ENCODE measurements at places on chromosomes 4 and X.

DNA sequence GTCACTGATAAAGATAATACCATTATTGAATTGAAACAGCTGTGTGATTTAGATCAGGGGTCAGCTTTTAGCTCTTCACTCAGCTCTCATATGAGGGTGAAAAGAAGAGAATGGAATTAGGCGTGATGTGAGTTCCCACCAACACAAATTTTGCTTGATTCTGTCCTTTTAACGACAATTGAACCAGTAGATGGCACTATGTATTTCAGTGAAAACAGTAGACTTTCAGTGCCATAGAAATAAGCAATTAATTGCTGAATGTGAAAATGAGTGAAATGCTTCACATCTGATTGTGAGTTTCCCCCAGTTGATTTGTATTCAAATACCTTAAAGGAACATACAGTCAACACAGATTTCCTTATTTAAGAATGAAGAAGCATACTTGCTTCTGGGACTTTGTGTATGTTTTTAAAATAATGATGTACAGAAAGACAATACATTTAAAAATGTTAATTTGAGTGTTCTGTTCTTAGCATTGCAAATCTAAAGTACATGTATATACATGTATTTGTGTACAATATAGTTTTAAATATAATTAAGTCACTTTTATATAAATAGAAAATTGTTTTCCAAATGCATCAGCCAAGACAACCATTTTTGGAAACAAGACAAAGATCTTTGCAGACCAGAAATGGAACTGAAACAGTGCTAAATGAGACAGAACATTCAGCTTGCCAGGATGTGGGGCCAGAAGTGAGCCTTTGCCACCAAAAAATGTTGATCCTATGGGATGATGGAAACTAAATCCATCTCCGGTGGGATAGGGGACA is 178.8 kb downstream of the SNCA start:
- peak; percentile 17 for DNase-seq

DNA sequence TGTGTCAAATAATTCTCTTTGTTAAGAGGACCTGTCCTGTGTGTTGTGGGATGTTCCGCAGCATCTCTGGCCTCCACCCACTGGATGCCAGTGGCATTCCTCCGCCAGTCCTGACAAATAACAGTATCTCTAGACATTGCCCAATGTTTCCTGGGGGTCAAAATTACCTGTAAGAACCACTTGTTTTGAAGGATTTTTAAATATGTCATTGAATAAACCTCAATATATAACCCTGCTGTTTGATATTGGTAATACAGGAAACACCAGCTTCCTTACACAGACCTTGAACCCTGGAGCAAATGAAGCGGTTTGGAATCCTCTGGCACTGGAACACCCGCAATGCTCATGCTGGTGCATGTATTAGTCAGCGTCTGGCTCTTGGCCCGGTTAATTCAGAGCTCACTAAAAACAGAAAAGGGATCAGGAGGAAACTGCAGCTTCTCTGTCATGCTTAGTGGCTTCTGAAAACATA is 101.3 kb downstream of the TBL1X start:
- DNase-seq, result no peak

GRCh38 chr4:95508421-95508820 is 40.4 kb downstream of the UNC5C start:
- no peak for DNase-seq

DNA sequence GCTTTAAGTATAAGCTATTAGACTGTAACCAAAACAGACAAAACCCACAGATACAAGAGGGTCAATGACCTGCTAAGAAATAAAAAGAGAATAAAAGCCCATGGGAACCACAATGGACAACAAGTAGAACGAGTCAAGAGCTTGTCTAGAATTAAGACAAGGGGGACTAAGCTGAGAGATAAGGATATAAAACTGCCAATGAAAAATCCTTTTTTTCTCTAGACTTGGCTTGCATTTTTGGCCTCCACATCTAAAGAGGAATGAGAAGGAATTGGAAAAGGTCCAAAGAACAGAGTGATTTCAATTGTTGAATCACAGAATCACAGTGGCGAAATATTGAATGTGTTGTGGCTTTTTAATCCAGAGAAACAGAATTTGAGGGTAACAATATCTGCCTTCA is 135.7 kb downstream of the QDPR start:
- DNase-seq, result no peak

DNA sequence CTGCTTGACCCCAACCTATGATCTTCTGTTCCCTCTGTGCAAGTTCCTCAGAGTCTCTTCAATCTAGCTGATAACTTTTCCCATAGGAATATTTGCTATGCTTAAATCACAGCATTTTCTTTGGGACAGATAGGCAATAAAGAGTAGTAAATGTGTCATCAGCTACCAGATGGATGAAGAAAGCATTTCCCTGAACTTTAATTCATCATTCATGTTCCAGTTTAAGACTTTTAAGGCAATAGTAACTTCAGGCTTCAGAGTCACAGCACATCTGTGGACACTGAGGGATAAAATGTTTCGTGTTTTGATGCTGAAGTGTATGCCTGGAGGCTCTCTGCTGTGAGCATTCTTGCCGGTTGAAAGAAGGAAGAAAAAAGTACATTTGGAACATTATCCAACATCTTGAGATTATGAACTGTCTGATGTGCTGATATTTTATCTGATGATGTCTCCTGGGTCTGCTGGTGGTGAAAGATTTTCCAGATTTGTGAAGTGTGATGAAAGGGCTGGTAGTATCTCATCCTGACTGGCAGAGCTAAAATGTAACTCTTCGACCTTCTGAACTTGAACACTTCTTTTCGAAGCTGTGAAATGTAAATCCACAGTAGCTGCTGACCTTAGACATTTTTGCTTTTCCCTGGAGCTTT is 133.7 kb downstream of the DCLK2 start:
- DNase-seq, result no peak

GRCh38 chrX:66672106-66672505 is 33.2 kb upstream of the EDA2R start:
- DNase-seq, result no peak

DNA sequence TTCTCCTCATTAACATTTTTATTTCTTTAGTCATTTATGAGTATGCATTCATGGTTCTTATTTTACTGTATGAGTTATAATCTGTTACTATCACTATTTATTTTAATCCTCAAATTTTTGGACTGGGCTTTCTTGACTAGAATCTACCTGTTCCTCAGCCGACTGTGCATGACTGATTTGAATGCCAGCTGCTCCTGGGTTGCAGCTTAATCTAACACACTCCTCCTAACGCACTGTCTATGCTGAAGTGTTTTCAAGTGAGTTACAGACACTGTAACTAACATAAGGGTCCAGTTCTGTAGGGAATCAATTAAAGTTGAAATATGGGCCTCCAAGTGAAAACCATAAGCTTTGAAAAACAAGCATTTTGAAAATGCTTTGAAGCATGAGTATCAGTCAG is 137.4 kb upstream of the ARSJ start:
- no peak for DNase-seq

DNA sequence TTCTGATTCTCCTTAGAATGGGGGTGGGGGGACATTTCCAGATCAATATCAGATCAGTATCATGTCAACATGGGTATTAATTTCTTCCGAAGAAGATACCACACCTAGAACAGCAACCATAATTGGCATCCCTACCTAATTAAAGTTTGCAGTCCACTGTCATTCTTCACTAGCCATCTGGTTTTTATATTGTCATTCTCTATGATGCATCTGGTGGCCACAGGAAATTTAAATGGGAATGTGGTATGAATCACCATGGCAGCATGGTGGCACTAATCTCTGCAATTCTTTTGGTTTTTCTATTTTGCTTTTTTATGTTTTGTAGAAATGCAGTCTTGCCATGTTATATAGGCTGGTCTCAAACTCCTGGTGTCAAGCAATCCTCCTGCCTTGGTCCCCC is 16.6 kb upstream of the UBE2D3 start:
- DNase-seq, result no peak

DNA sequence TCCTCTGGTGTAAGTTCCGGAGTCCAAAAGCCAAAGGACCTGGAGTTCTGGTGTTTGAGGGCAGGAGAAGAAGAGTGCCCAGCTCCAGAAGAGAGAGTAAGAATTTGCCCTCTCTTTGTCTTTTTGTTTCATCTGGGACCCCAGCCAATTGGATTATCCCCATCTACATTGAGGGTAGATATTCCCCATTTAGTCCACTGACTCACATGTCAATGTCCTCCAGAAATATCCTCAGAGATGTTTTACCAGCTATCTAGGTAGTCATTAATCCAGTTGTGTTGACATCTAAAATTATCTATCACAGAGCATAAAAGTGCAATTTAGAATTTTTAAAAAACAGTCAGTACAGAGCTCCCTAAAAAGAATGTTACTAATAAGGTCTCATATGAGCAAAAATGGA is 132.9 kb upstream of the TMEM47 start:
- DNase-seq, result no peak

DNA sequence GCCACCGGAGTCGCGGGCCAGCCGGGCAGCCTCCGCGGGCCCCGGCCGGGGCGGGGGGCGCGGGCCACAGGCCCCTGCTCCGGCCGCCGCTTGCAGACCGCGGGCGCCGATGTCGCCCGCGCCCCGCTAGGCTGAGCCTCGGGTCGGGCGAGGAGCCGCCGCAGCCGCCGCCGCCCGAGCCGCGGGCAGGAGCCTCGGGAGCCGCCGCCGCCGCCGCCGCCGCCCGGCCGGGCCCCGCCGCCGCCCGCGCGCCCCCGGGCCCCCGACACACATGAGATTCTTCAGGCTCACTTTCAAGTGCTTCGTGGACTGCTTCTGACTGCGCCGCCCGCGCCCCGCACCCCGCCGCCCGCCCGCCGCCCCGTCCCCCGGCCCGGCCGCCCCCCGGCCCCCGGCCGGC is 345 bp downstream of the SLC6A8 start:
- no peak for DNase-seq

DNA sequence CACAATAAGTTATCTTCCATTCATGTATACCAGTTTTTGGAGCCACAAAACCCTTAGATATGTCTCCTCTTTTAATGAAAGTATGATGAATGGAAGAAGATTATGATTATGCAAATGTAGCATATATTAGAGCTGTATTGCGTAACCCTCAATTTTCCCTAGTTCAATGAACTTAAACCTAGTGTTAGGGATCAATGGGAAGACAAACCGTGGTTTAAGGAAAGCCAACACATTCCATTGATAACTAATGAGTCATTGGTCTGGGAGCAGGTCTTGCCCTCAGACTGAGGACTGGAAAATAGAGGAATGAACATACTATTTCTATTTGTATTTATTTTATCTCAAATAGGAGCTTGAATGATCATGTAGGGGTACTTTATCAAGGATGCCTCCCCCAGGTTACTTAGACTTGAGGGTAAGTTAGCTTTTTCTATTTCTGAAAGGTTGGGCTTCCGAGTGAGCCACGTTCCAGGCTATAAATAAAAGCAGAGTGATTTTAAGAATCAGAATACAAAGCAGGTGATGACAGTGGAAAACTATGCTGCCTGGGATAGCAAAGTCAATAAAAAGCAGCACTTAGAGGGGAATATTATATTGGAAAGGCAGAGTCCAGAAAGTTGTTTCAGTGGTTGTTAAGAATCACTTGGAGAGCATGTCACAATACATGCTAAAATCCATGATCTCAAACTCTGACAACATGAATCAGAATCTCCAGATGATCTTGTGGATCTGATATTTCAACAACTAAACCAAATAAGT is 356.0 kb downstream of the ADAM29 start:
- DNase-seq, result no peak

GRCh38 chr4:81663368-81663767 is 191.7 kb upstream of the RASGEF1B start:
- no peak for DNase-seq

GRCh38 chrX:130295519-130296296 is 27.0 kb upstream of the ZNF280C start:
- DNase-seq, result no peak

GRCh38 chrX:64152857-64153256 is 52.7 kb downstream of the AMER1 start:
- no peak for DNase-seq

DNA sequence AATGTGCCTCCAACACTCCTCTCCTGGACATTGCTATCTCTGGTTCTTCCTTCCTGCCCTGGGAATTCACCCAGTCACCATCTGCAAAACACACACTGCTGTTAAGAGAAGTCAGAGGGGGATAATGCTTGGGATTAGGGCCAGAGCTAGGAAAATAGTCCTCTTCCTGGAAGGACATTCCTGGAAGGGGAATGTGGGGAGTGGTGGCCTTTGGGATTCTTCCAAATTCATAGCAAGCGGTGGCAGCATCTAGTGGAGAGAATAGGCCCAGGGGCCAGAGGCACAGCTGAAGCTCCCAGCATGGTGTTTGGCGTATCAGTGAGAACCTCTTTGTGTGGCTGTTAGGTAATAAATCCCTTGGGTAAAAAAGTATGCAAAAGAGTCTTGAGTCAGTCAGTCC is 34.3 kb downstream of the SHROOM4 start:
- no peak for DNase-seq

DNA sequence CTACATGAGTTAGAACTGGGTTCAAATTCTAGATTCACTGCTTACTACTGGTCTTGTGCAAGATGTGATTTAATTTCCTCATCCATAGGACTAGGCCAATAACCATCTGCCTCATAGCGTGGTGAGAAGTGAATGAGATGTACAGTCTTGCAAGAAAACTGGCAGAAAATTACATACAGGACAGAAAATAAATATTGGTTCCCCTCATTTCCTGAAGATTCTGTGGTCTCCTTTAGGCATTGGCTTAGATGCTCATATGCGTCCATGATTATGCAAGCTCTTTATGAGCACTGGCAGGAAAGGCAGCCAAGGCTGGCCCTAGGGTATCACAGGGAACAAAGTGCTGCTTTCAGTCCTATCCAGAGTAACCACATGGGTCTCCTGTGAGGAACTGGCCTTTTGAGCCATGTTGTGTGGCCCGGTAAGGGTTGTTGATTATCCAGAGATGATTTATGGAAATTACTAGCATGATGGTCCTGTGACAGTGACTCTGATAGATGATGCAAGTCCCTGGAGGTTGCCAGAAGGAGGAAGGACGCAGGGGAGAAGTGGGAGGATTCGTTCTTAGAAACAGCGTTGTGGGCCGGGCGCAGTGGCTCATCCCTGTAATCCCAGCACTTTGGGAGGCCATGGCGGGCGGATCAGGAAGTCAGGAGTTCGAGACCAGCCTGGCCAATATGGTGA is 9.9 kb upstream of the MOB1B start:
- no peak for DNase-seq

GRCh38 chrX:47992095-47992380 is 11.8 kb downstream of the ZNF182 start:
- DNase-seq, result no peak

- no peak for DNase-seq
These were observed 14.3 kb upstream of the GABRE start for GRCh38 chrX:151988706-151989299.

DNA sequence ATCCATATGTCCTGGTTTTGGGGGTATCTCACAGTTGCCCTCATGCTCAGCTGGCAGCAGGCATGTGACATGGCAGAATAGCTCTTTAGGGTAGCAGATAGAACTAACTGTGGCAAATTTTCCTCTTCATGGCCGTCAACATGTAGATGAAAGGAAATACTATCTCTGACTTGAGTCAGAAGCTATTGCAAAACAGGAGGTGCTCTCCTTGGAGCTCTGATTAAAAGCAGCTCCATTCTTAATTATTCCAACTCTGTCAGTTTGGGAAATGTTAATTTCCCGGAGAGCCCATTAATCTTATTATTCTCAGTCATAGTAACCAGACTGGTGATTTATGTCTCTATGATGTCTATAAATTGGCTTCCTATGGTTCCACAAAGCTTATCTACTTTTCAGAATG is 18.2 kb downstream of the IL13RA1 start:
- no peak for DNase-seq

GRCh38 chrX:8755813-8756212 is 23.9 kb upstream of the ANOS1 start:
- no peak for DNase-seq
